Natural killer cell treated with Interleukin-12 subunit alpha and Interleukin-12 subunit beta and Interleukin-15 and Interleukin-18, amount 100 ng/mL, for 72 hours (primary cell): ENCODE measurements at places on chromosomes 12 and 14.
A peak's percentile ranks its signal among the peaks of the same experiment; 100 is the strongest.

- DNase-seq, result peak; percentile 32
These were observed 57.7 kb upstream of the DIO3 start for GRCh38 chr14:101503431-101504095.

GRCh38 chr12:55425954-55426353 lies at the start of gene OR6C76:
Gene OR6C76 (plus strand): TSS chr12:55426254. CDS start chr12:55426254, 0 bp downstream.
- DNase-seq, result no peak

GRCh38 chr12:116325336-116325664 lies 47.8 kb upstream of the MED13L start:
- DNase-seq, result no peak

DNA sequence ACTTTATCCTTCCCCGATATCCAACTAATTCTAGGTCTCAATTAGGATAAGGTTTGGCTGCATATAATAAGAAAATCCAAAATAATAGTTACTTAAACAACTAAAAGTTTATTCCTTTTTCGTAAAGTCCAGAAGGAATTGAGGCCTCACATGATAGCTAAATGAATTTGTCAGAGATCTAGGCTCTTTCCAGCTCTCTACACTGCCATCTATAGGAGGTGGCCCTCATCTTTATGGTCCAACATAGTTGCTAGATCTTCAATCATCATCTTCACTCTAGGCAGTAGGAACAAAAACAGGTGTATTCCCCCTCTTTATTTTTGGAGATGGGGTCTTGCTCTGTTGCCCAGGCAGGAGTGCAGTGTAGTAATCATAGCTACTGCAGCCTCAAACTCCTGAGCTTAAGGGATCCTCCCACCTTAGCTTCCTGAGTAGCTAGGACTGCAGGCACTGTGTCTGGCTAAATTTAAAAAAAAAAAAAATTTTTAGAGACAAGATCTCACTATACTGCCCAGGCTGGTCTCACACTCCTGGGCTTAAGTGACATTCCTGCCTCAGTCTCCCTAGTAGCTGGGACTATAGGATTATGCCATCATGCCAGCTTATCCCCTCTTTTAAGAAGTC lies 46.5 kb upstream of the SAV1 start:
- no peak for DNase-seq

GRCh38 chr12:98968896-98969295 lies 323.8 kb downstream of the APAF1 start:
- no peak for DNase-seq

GRCh38 chr12:12887471-12887870 lies 3.9 kb upstream of the GPRC5A start:
- no peak for DNase-seq

DNA sequence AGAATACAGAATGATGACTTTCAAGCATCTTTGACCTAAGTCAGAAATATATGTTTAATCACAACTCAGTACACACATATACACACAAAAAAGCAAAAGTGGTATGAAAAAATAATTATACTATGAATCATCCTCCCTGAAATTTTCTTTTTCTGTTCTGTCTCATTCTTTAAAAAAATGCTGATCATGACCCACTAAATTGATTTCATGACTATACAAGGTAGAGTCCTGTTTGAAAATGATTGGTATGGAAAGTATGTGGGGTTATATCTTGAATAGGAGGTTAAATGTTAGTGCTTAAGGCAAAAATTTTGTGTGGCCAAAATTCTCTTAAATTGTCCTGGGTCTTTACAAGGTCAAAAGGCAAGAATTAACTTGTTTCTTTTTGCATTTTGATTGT lies 80.4 kb downstream of the SUDS3 start:
- no peak for DNase-seq

DNA sequence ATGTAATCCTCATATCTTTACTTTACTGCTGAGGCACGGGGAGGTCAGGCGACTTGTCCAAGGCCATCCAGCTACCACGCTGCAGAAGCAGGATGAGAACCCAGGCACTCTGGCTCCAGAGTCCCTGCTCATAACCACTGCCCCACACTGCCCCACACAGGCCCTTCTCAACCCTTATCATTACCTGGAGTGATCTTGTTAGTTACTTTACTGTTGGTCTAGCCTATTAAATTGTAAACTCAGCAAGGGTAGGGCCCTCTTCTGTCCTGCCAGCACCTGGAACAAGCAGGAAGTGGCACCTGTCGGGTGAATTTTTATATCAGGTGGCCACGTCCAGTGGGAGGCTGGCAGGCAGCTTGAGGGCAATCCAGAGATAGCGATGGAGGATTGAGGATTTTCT lies 12.2 kb downstream of the FAIM2 start:
- no peak for DNase-seq
